Osteoblast (primary cell): ENCODE measurements at places on chromosomes 5 and 9. TPM values are rescaled to one million over a fixed set of nuclear protein-coding genes. Genes with fewer than 3 reads are reported as not detected.

The SPATA31E1 gene
- total RNA-seq, result under 0.01 TPM in 1 of 2 replicates, not detected in the other

The SEC16A gene
- 36.8 and 38.4 TPM in 2 replicates for total RNA-seq

The F2RL1 gene
- total RNA-seq, result 1.8 and 5.3 TPM in 2 replicates

The PCAT7 gene
- total RNA-seq, result under 0.01 and 0.36 TPM in 2 replicates

The FIBCD1 gene
- 5.1 and 5.3 TPM in 2 replicates for total RNA-seq

The SMC5 gene
- 25.6 and 28.6 TPM in 2 replicates for total RNA-seq

The GPSM1 gene
- total RNA-seq, result 30.9 and 39.1 TPM in 2 replicates

The CAMK4 gene
- total RNA-seq, result 0.29 and 0.72 TPM in 2 replicates

The IL13 gene
- under 0.01 TPM in 1 of 2 replicates, not detected in the other for total RNA-seq

The NR2F1 gene
- total RNA-seq, result 7.2 and 10.6 TPM in 2 replicates

The RNF38 gene
- total RNA-seq, result 12.4 and 12.7 TPM in 2 replicates

The C5orf52 gene
- total RNA-seq, result not detected in 2 replicates

The GADD45G gene
- under 0.01 and 0.88 TPM in 2 replicates for total RNA-seq

The INSL6 gene
- total RNA-seq, result not detected in 2 replicates

The ANAPC2 gene
- total RNA-seq, result 26.2 and 32.9 TPM in 2 replicates

The HAPLN1 gene
- 18.8 and 36.5 TPM in 2 replicates for total RNA-seq

The GLT6D1 gene
- total RNA-seq, result not detected in 2 replicates

The NR2F1-AS1 gene
- 15.9 and 17.4 TPM in 2 replicates for total RNA-seq

The GPR151 gene
- not detected in 2 replicates for total RNA-seq

The IRX1 gene
- 1.4 and 3.2 TPM in 2 replicates for total RNA-seq

The TAL2 gene
- 0.36 and 0.59 TPM in 2 replicates for total RNA-seq

The PLPPR1 gene
- total RNA-seq, result not detected in 2 replicates

The TOPORS gene
- total RNA-seq, result 32.1 and 33.7 TPM in 2 replicates

The EDIL3 gene
- 366 and 406 TPM in 2 replicates for total RNA-seq

The RLN2 gene
- total RNA-seq, result not detected in 2 replicates

The LECT2 gene
- total RNA-seq, result not detected in 2 replicates

The DND1 gene
- total RNA-seq, result 0.59 TPM in 1 of 2 replicates, not detected in the other

The CD274 gene
- total RNA-seq, result 0.72 and 1.5 TPM in 2 replicates

The PRDM9 gene
- not detected in 2 replicates for total RNA-seq

The MZB1 gene
- 0.29 TPM in 1 of 2 replicates, not detected in the other for total RNA-seq

The TMEM174 gene
- total RNA-seq, result not detected in 2 replicates

The OLFM1 gene
- total RNA-seq, result under 0.01 and 0.29 TPM in 2 replicates

The OR1J2 gene
- 0.29 TPM in 1 of 2 replicates, not detected in the other for total RNA-seq

The NR5A1 gene
- not detected in 2 replicates for total RNA-seq

The WHRN gene
- 2.2 and 2.7 TPM in 2 replicates for total RNA-seq

The ADGRD2 gene
- not detected in 2 replicates for total RNA-seq

The GPR150 gene
- 0.29 and 0.36 TPM in 2 replicates for total RNA-seq

The PPP3R2 gene
- total RNA-seq, result not detected in 2 replicates
